ENCODE measurements at places on chromosomes 2 and 18.

GRCh38 chr2:101946372-101947039, 45.3 kb upstream of the IL1R2 start:
- DNase-seq: no peak

- no peak for DNase-seq
These were observed 2.1 kb downstream of the SERPINB10 start for GRCh38 chr18:63909870-63910269.

DNA sequence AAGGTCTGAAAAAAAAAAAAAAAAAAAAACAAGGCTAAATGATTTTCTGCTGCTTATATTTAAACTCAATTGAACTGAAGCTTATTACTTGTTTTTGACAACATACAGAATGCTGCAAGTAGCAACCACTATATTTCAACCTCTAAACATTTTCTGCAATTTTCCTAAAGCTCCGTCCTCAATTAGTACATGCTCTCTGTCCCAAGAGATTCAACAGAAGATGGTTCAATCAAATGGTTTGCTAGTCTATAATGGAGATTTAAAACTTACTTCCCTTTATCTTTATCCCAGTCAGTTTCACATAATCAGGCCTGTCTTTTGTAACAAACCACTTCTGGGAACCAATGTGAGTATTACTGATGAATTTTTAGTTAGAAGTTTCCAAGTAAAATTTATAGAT, 485.1 kb upstream of the CDH7 start:
- DNase-seq: no peak

- no peak for DNase-seq
These were observed 190.4 kb upstream of the ID2 start for GRCh38 chr2:8491296-8492027.

DNA sequence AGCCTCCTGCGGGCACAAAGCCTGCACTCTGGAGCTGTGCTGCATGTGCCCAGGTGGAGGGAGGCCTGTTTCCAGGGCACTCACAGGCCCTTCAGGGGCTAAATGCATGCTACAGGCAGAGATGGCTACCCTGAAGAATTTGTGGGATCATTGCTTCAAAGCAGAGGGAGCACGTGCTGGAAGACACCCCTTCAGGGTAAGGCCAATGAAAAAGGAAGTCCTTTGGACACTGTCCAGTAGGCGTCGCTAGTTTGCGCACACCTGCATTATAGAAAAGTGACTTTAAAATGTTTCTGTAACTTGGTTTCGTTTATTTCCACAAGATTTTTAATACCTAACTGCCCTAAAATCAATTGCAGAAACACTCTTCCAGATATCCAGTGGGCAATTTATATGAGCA, 325.3 kb downstream of the ZNF516 start:
- DNase-seq: no peak

- no peak for DNase-seq
These were observed 1152.9 kb downstream of the RPIA start for GRCh38 chr2:89844221-89844943.

DNA sequence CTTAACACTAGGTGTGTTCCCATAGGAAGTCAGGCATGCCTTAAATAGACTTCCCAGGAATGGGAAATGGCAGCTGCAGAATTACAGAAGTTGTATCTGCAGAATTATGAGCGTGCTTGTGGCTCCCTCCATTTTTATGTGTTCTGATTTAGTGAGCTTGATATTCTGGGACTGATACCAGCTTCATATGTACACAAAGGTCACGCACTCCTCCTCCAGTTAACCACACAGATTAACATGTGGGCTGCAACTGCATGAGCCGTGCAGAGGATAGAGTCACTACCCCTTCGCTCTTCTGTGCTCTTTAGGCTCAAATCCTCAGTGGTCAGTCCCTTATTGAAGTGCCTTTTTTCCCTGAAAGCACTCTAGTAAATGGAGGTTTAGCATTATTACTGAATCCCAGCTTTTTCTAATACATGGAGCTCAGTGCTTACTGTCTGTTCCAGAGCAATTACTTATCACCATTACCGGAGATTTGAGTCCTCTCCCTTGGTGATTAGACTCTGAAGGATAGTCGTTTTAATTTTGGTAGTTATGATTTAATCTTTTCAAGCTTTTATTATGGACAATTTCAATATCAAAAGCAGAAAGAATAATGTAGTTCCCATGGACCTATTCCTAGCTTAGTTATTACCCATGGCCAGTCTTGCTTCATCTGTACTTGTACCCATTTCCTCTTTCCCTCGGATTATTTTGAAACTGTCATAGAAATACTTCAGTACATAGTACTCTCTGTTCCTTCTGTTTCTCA, 238.3 kb downstream of the PRKCE start:
- no peak for DNase-seq

- DNase-seq: no peak
These were observed 200.3 kb downstream of the DPP4 start for GRCh38 chr2:161873707-161874106.

GRCh38 chr2:84417453-84418145, 41.5 kb downstream of the SUCLG1 start:
- DNase-seq: no peak

GRCh38 chr2:232282508-232283055, 96.0 kb upstream of the ALPP start:
- DNase-seq: no peak

DNA sequence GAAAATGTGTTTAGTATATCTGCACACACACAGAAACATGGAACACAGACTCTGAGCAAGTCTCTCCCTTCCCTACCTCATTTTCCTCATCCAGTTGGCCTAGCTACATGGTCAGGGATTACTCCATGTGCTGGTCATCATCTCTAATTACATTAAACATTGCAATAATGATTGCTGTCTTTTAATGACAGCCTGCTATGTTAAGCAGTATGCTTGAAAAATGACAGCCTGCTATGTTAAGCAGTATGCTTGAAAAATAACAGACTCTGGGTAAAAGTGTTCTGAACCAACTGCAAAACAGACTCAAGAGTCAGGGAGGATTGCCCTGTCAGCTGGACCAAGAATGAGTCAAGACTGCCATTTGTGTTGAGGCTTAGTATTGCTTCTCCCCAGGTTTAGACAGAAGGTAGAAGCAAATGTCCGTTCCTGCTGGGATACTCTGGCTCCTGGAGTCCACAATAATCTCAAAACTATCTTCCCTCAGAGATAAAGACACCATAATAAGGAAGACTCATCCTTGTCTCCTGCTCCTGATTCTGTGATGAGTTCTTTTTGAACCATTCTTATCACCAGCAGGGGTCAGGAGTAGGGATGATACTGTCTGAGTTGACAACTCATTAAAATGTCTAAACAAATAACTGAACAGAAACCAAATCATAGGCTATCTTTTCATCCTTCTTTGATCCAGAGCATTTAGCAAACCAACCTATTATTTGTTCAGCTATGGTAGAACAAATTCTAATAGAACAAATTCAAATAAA, 57.7 kb downstream of the CCDC93 start:
- no peak for DNase-seq

DNA sequence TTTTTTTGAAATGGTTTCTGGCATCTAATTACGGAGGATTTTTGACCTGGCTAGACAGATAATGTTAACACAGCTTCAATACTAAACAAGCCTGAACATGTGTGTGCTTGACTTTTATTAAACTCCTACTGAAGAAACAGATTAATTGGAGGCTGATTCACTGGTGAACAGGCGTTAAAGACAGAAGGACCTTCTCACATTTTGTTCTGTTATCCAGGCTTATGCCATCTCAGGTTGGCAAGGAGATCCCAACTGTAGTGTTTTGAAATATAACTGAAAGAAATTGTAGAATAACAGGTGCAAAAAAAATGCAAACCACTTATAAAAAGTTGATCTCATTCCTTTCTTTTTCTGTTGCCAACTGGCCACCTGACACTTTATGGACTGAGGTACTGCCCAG, 269.6 kb downstream of the ARHGAP15 start:
- no peak for DNase-seq

- DNase-seq: no peak
These were observed 27.9 kb downstream of the MGAT4A start for GRCh38 chr2:98702858-98703620.

- DNase-seq: no peak
These were observed 176.7 kb downstream of the NRP2 start for GRCh38 chr2:205858881-205859441.

- no peak for DNase-seq
These were observed 120.9 kb upstream of the TTN start for GRCh38 chr2:178928077-178928476.

GRCh38 chr2:238524426-238524983, 97.8 kb downstream of the ASB1 start:
- no peak for DNase-seq

DNA sequence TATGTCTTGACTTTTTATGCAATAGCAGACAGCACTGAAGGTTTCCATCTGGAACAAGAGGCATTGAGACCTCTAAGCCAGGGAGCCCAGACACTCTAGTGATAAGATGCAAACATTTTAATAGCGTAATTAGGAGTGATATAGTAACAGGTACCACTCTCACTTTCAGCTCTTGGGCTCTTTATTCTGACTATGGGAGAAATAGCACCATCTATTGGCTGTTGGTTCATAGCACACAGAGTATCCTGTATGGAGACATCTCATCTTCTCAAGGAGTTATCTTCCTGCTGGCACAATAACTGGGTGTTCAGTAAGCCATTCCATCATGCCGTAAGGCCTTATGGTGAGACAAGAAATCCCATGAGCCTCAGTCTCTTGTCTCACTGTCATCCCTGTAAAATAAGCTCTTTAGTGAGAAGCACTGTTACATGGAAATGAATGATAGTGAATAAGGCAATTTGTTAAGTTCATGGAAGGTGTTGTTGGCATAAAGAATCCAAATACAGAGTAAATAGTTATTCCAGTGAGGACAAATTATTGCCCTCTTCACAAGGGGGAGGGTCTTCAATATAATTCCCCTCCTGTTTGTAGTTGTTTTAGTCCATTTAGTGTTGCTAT, 48.3 kb downstream of the THUMPD2 start:
- no peak for DNase-seq

- no peak for DNase-seq
These were observed 172.3 kb upstream of the SLC35G4 start for GRCh38 chr18:11437046-11437445.

GRCh38 chr18:51154431-51155063, 42.9 kb downstream of the MEX3C start:
- no peak for DNase-seq

GRCh38 chr18:12287131-12287681, 20.8 kb upstream of the TUBB6 start:
- DNase-seq: no peak

DNA sequence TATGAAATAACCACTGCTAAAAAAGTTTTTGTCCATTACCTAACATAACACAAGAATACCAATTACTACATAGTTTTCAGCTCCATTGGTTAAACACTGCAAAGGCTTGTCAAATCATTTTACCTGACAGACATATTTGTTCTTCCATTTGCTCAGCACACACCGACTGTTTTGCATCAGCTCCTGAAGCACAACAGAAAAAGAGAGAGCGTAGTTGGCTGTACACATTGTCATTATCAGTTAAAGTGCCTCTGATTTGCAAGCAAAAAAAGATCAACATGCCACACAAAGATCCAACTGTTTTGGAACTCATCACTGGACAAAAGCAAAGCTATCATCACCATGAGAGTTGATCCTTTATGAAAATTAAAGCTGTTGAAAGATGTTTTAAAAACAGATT, 103.8 kb downstream of the WDPCP start:
- DNase-seq: no peak

GRCh38 chr2:26114151-26114550, 58.7 kb upstream of the GAREM2 start:
- DNase-seq: no peak

- no peak for DNase-seq
These were observed 59.2 kb upstream of the IGFBP2 start for GRCh38 chr2:216574046-216574445.

DNA sequence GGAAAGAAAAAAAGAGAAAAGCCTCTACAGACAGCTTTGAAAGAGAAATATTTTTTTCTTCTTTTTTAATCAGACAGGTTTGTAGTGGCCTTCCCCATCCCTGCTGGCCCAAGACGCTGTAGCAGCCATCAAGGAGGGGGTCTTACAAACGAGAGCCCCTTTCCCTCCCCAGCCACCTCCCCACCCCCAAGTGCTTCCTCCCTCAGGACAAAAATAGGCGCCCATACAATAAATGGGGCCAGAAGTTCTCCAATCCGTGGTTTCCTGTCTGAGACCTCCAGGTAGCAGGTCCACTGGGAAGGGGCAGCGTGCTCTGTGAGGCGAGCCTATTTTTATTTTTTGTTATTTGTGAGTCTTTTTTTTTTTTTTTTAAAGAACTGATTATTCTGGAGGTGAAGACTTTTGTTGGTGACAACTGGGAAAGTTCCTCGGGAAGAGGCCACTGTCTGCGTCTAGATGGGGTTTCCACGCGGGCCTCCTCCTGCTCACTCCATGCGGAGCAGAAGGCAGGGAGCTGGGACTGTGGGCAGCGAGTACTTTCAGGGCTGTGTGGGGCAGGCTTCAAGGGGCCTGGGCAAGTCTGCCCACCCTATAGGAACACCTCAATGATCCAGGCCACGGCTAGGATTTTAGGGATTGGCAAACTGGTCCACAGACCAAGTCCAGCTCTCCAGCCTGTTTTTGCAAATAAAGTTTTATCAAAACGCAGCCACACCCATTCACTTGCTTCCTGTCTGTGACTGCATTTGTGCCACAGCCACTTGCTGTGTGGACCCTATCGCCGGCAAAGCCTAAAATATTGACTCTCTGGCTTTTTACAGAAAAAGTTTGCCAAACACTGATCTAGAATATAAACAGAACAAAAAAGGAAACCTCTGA, 139.6 kb downstream of the CTIF start:
- no peak for DNase-seq

- no peak for DNase-seq
These were observed 52.9 kb downstream of the REV1 start for GRCh38 chr2:99436874-99437273.

- no peak for DNase-seq
These were observed 934 bp downstream of the ZNF804A start for GRCh38 chr2:184599054-184599871.

GRCh38 chr18:46657115-46657955, at the start of gene LOXHD1:
Gene LOXHD1 (minus strand): TSS chr18:46657220. CDS start chr18:46657033, 187 bp downstream.
- no peak for DNase-seq

- no peak for DNase-seq
These were observed 640 bp upstream of the SPR start for GRCh38 chr2:72886505-72887031.

All from CD4-positive, alpha-beta T cell treated with Interleukin-6 at 100 ng/mL for 8 hours (primary cell).